ENCODE measurements at places on chromosomes 13 and 19. TPM values are rescaled to one million over a fixed set of nuclear protein-coding genes. Genes with fewer than 3 reads are reported as not detected.

The ZNF835 gene
- not detected for total RNA-seq

The RNF225 gene
- 0.99 TPM for total RNA-seq

DNA sequence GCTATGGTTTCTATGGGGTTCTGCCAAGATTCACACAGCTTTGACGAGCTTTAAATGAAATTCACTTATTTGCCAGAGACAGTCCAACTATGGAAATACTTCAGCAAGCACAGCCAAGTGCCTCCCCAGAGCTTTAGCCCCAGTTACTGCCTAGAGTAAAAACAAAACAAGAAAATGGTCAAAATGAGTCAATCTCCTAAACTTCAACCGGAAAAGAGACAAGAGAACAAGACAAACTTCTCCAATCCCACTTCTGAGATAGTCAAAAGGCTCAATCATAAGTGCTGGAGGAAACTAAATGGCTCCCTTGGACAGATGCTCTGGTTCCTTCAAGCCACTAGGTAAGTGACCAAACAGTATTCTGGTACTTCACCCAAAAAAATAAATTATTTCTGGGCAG is 65.8 kb downstream of the KATNAL1 start:
- no peak for DNase-seq

DNA sequence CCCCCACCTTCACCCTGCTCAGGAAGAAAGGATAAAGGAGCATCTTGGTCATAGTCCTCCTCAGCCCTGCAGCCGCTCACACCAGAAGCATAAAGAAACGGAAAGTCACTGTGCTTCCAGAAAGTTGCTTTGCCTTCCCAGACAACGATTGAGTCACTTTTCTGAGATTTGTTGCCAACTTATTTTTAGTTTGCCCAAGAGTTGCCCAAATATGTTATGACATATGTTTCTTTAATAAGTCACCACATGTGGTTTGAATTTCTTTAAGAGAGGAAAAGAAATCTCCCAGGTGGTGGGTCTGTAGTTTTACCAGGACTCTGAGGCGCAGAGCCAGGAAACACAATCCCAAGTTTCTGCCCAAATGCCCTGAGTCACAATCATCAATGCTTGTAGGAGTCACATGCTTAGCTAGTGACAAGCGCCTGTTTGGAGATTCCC is 63.4 kb upstream of the LRCH1 start:
- no peak for DNase-seq

DNA sequence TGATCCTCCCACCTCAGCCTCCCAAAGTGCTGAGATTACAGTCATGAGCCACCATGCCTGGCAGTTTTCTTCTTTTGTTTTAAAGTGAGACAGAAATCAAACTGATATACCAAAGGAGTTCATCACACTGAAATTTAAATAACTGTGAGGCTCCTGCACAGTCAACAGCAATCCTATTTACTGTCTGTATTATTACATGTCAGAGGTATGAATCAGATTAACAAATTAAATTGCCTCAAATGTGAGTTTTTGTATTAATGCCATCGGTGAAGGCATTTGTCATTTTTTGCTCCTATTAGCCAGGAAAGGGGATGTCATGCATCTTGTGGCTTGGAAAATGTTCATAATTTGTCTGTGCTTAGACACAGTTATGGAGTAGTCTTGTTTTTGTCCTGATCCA is 20.4 kb downstream of the DCT start:
- DNase-seq = no peak

DNA sequence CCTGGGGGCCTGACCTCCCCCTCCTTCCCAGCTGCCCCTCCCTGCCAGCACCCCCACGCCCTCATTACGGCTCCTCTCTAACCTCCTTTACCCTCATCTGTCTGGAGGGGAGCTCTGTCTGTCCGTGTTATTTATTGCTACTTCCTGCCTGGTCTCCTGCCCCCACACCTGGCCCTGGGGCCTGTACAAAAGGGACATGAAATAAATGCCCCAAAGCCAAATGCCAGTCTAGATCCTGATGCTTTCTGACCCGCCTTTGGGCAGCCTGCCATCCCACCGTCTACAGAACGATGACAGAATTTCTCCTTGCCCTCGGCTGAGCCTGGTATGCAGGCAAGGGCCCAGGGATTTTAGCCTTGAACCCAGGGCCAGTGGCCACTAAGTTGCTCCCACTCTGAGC is 15.4 kb upstream of the CD22 start:
- DNase-seq = no peak
